ENCODE measurements at places on chromosomes 1 and 21. TPM values are rescaled to one million over a fixed set of nuclear protein-coding genes. Genes with fewer than 3 reads are reported as not detected.

Gene KDM5B
- 50.9 TPM for total RNA-seq

Gene VSIG8
- total RNA-seq, result 2.1 TPM

Gene ALG14
- total RNA-seq, result 1.3 TPM

Gene SRGAP2B
- total RNA-seq, result 13.5 TPM

Gene RAVER2
- 17.0 TPM for total RNA-seq

Gene CD5L
- total RNA-seq, result not detected

Gene EPHA8
- total RNA-seq, result 0.44 TPM

Gene LIN28A
- total RNA-seq, result not detected

Gene DMBX1
- total RNA-seq, result not detected

Gene CYP4B1
- 126 TPM for total RNA-seq

Gene NPL
- total RNA-seq, result 16.2 TPM

Gene HSD3B2
- total RNA-seq, result not detected

Gene MIXL1
- total RNA-seq, result not detected

Gene B3GALT5
- 0.44 TPM for total RNA-seq

Gene LCE3E
- 10.0 TPM for total RNA-seq

Gene GNPAT
- 19.9 TPM for total RNA-seq

Gene ARHGEF16
- total RNA-seq, result 20.9 TPM

Gene SLC45A3
- total RNA-seq, result 1.2 TPM

Gene URB1
- 24.8 TPM for total RNA-seq

Gene TEDDM1
- not detected for total RNA-seq

Gene MARK1
- total RNA-seq, result 11.3 TPM

Gene CDCA8
- 9.6 TPM for total RNA-seq

Gene KRTAP11-1
- not detected for total RNA-seq

Gene GRIK3
- total RNA-seq, result 0.38 TPM

Gene FLG2
- total RNA-seq, result 0.19 TPM

Gene OR2T2
- total RNA-seq, result not detected

Gene CAPZA1
- 222 TPM for total RNA-seq

Gene ICOSLG
- 2.3 TPM for total RNA-seq

Gene E2F2
- 16.9 TPM for total RNA-seq
